Spinal cord (tissue), 10 donors: ENCODE measurements at places on chromosomes 4 and X.

- DNase-seq = no peak
Observed at GRCh38 chr4:118762155-118762554, 73.8 kb downstream of the SEC24D start.

DNA sequence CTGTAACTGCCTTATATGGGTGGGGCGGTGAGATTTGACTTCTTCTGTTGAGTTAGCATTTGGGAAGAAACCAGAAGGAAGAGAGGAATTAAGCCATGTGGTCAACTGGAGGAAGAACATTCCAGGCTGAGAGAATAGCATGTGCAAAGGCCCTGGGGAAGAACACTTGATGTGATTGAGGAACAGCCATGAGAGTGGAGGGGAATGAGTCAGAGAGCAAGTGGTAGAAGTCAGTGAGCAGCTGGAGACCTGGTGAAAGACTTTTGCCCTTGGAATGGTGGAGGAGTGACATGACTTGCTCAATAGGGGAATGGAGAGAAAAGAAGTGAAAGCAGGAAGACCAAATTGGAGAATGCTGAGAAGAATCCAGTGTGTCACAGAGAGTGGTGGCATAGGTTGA, 327.8 kb upstream of the HAND2 start:
- DNase-seq = no peak

DNA sequence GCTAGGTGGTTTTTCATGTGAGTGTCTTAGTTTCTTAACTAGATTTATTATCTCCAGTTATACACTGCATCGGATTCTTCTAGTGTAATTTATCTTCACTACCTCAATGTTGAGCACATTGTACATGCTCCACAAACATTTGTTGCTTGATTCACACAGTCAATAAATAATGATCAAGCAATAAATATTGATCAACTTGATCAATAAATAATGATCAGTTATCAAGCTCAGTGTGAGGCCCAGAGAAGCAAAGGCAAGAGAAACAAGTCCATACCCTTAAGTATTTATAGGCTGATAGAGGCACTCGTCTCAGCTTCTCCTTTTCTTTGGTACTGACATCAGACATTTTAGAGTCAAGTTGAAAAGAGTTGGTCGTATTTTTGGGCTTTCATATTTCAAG, 5.1 kb upstream of the VBP1 start:
- no peak for DNase-seq

GRCh38 chr4:22515888-22516541, at the start of gene ADGRA3:
Gene ADGRA3 (minus strand): TSS chr4:22516066. CDS start chr4:22515784, 282 bp downstream.
- DNase-seq = peak; percentile 38

DNA sequence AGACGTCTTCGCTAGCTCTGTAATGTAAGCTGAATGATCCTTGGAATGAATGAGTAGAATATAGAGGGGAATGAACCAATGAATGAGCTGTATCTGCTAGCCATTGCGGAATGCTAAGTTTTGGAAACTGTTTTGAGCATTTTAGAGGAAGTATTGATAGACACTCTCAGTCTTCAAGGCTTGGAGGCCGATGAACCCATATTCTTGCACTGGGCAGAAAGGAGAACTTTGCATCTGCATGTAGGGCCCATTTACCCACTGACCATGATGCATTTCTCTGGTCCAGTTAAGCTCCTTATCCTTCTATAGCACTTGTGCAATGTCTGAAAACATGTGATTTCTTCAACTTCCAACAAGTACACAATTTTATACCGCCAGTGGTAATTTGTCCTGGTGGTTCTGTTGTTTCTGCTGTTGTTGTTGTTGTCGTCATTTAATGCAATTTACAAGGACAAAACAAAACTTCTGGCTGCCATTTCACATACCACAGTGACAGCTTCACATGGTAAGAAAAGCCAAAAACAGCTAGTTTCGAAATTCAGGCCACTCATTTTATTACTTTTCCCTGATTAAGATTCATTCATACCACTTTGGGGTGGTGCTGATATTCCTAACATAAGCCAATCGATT, 85.0 kb upstream of the MTM1 start:
- no peak for DNase-seq

- no peak for DNase-seq
Observed at GRCh38 chr4:24330172-24330571, 254.2 kb downstream of the DHX15 start.

DNA sequence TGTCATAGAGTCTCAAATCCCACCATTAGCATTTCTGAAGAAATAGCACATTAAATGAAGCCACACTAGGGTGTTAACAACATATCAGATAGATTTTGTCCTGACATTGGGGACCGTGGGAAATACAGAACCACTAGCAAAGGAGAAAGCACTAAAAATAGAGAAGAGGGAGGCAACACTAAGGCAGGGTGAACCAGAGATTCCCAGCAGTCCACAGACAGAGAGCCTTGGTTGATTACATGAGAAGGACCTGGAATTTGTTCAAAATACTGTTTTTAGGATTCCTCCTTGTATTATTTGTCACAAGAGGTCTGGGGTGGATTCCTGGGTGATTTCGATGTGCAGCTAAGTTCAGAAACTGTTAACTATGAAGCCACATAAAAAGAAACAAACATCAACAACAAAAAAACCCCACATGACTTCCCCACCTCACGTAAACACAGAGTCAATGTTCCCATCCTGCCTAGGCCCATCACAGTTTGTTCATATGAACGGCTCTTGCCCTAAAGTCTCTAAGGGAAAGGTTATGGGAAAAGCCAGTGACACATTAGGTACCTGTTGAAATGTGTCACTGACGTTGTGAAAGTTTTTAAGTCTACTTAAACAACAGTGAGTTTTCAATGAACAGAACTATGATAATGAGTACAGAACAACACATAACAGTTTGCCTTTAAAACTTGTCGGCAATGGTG, 23.6 kb upstream of the GRSF1 start:
- DNase-seq = no peak
